Esophagus squamous epithelium (tissue), 5 donors: ENCODE measurements at places on chromosomes 3 and 15. TPM values are rescaled to one million over a fixed set of nuclear protein-coding genes. Genes with fewer than 3 reads are reported as not detected.
A peak's percentile ranks its signal among the peaks of the same experiment; 100 is the strongest.

The ECE2 gene
- not detected for total RNA-seq

DNA sequence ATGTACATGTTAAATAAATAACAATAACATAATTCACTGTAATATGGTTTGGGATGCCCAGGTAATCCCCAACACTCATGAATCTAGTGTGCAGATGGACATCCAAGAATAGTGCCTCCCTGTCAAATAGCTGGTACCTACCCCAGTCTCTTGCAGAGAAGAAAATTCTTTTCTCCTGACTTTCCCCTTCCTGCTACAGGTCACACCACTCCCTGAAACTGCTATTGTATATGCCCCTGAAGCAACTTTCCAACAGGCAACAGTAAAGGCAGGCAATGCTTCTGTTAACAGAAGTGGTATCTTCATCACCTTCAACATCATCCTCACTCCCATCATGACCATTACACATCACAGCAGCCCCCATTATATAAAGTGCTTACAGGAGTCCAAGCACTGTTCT is 431.6 kb downstream of the MAGI1 start:
- no peak overlapping the region for H3K27ac ChIP-seq
- DNase-seq: no peak
- no peak overlapping the region for H3K4me3 ChIP-seq
- no peaks in the 10 kb centered on the region for H3K36me3 ChIP-seq

DNA sequence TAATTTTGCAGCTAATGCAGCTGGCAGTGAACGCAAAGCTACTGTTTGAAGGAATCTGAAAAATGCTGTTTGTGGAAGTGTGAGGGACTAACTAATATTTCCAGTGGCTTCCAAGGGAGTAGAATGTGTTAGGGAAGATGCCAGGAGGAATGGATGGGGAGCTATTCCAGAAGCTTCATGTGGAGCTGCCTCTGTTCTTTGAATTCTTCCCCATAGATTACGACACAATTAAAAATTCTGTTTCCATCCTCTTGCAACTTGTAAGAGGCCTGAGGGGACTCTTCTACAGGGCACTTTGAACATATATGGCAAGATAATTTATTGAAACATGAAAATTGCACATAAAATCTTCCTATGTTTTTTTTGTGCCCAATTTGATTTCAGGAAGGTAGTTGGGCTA is 74.3 kb upstream of the CTXND1 start:
- no peaks in the 10 kb centered on the region for H3K36me3 ChIP-seq
- H3K4me1 ChIP-seq: no peaks in the 10 kb centered on the region
- no peak overlapping the region for H3K4me3 ChIP-seq
- DNase-seq: no peak
- no peaks in the 10 kb centered on the region for H3K27me3 ChIP-seq
- H3K27ac ChIP-seq: no peak overlapping the region

DNA sequence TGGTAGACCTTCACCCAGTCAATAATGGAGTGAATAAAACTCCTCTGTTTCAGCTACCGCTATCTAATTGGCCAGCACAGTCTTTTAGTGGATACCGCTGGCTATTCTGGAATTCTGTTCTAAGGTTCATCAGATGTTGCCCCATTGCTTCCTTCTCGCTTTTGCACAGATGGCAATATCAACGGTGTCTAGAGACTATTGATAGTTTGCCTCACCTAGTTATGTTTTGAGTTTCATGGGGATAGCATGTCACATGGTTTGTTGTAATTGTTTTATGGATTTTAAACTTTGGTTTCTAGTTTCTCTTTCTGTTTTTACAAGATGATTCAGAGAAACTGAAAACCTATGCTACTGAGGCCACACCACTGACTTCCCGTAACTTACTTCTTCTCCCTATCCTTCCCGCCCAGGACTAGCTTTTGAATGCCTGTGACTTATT is 2.0 kb downstream of the XRN1 start:
- H3K27me3 ChIP-seq: no peaks in the 10 kb centered on the region
- H3K4me1 ChIP-seq: peaks cover 65% of the 10 kb centered on the region
- no peak for DNase-seq
- H3K27ac ChIP-seq: peak overlapping the region; percentile 98
- H3K4me3 ChIP-seq: no peak overlapping the region
- peaks cover 7% of the 10 kb centered on the region for H3K36me3 ChIP-seq
